ENCODE measurements at places on chromosomes 4 and X.

- ATAC-seq, result no peak
Observed at GRCh38 chrX:2577844-2578466, 77.2 kb upstream of the DHRSX start.

DNA sequence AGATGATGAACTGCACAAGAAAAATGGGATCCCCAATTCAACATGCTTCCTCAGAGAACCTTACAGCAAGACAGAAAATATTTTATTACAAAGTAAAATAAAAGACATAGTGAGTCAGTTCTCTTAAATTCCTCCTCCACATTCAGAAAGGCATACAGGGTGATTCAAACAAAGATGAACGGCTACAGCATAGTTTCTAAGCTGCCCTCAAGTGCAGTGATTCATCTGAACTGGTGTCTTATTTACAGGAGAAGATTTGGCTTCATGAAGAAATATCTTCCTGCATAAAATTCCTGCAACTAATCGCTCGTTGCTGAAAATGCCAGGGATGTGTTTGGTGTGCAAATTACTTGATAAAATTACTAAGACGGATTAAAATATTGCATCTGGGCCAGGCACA is 103.6 kb downstream of the PRKX start:
- ATAC-seq, result no peak

DNA sequence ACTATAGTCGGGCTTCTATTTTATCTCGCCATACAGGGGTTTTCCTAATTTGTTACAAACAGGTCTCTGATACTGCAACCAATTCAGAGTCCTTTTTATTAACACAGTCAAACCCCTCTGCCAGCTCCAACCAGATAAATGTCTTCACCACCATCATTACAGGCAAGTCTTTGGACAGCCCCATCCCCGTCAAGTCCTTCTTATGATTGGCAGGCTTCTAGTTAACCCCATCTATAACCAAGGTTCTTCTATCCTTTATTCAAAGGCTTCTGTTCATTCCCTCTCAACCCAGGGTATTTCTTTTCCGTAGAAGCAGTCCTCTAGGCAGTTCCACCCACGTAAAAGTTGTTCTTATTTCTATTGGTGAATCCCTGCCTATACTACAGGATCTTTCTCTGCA is 29.9 kb upstream of the FOXR2 start:
- no peak for ATAC-seq

- no peak for ATAC-seq
Observed at GRCh38 chr4:110294165-110294564, 95.8 kb upstream of the ELOVL6 start.

- peak; percentile 1 for ATAC-seq
Observed at GRCh38 chr4:68349279-68349648, 626 bp downstream of the YTHDC1 start.

- no peak for ATAC-seq
Observed at GRCh38 chr4:42282081-42282901, 115.0 kb upstream of the SHISA3 start.

DNA sequence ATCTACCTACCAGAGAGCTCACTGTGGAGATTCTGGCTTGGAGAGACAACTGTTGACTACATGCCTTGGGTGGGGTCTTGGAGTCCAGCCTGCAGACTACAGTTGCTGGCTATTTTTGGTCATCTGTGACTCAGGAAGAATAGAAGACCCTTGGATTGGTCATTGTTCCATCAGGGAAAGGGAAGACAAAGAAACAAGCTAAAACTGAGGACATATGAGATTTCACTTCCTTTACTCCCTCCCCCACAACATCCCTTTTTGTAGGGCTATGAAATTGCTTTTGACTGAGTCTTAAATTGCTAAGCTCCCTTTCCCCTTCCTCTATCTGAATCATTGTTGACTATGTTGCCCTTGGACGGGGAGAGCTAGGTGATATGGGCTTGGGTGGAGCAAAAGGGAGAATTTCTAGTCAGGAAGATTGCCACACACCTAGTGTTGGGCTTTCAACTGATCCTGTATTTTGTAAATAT is 11.7 kb downstream of the MSN start:
- no peak for ATAC-seq

- ATAC-seq, result no peak
Observed at GRCh38 chr4:19256823-19257222, 994.9 kb upstream of the SLIT2 start.

- peak; percentile 22 for ATAC-seq
Observed at GRCh38 chr4:73070074-73070390, 516 bp upstream of the COX18 start.

- no peak for ATAC-seq
Observed at GRCh38 chr4:25779021-25779420, 83.8 kb downstream of the SEL1L3 start.

- ATAC-seq, result no peak
Observed at GRCh38 chr4:149347139-149347538, 468.5 kb downstream of the IQCM start.

DNA sequence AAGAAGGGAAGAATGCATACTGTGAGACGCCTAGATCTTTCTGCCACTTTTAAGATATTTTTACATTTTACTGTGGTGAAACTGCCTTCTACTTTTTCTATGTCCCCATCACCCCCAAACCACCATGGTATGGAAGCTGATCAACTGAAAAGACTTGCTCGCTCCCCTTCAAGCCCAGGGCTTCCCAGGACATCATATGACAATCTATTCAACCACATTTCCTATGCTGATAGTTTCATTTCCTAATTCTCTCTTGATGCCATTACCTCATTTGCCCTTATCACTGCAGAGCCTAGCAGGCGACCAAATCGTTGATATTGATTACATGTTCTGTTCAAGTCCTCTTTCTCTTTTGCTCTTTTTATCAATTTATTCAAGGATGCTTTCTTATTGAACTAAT is 40.1 kb upstream of the KLHL34 start:
- no peak for ATAC-seq

GRCh38 chr4:83589279-83589678 is 53.4 kb downstream of the GPAT3 start:
- no peak for ATAC-seq

GRCh38 chr4:155265113-155265512 is 56.7 kb downstream of the NPY2R start:
- no peak for ATAC-seq

- ATAC-seq, result no peak
Observed at GRCh38 chr4:83605744-83606172, 69.8 kb downstream of the GPAT3 start.

DNA sequence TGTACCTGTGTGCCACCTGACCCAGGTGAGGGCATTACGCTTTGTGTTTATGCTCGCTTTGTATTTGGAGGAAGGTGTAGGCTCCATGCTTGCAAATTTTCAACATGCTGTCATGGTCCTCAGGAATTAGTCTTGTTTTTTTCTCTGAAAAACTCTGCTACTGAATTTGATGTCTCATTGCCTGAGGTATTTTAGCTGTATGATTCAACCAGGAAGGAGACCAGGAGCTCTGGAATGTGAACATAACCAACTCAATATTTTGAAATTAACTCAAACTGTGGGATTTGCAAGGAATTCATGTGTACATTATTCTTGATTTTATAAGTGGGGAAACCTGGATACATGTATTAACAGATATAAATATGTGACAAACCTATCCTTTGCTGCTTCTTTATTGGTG is 134.1 kb downstream of the SLC4A4 start:
- no peak for ATAC-seq

GRCh38 chr4:138698641-138699040 is 316.9 kb upstream of the NOCT start:
- ATAC-seq, result no peak

GRCh38 chr4:124018383-124019317 is 622.1 kb downstream of the SPRY1 start:
- peak; percentile 27 for ATAC-seq

DNA sequence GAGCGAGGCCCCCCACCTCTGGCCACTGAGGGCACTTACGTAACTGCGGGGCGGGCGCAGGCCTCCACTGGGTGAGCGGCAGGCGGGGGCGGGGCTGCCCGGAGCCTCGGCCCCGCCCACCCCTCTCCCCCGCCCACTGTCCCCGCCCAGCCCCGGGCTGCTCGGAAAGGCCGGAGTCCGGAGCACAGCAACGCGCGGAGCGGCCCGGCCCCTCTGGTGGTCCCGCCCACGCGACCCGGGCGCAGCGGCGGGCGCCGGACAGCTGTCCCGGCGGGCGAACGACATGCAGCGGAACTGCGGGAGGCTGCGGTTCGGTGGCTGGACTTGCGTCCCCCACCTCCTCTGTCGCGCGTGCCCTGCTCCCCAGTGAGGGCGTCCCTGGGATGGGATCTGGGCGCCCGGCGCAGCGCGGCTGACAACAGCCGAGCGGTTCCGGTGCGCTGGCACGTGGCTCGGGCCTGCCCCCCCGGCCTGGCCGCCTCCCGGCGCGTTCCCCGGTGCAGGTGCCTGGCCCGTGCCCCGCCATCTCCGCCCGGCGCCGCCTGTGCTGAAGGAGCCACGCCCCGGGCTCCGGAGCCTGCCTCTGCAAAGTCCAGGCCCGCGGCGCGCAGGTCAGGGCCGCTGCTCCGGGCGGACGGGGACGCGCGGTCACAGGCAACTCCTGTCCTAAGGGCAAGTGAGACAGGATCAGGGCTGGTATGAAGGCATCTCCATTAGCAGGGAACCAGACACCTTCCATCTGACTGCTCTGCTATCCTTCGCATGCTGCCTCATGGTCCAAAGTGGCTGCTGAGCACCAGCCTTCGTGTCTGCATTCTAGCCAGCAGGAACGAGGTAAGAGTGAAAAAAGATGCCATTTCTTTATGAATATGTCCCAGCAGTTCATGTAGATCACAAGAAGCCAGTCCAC is 21.8 kb upstream of the JAKMIP1 start:
- peak; percentile 56 for ATAC-seq

GRCh38 chr4:176298664-176299063 is 21.1 kb upstream of the SPCS3 start:
- no peak for ATAC-seq

DNA sequence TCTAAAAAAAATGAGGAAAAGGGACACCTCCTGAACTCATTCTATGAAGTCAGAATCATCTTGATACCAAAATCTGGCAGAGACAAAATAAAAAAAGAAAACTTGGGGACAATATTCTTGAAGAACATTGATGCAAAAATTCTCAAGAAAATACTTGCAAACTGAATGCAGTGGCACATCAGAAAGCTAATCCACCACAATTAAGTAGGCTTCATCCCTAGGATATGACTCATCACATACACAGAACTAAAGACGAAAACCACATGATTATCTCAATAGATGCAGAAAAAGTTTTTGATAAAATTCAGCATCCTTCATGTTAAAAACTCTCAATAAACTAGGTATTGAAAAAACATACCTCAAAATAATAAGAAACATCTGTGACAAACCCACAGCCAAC is 98.3 kb downstream of the FAM47B start:
- ATAC-seq, result no peak

DNA sequence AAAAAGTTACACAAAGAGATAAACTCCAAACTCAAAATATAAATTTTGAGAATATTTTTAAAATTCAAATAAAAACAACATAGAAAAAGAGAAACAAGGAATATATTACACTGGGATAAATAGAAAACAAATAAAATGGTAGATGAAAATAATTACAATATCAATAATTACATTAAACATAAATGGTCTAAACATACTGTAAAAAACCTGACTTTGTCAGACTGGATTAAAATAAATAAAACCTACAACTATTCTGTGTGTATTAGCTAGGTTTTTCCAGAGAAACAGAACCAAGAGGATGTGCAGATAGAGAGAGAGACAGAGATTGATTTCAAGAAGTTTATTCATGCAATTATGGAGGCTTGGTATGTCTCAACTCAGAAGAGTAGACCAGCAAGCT is 126.5 kb downstream of the LRBA start:
- no peak for ATAC-seq

DNA sequence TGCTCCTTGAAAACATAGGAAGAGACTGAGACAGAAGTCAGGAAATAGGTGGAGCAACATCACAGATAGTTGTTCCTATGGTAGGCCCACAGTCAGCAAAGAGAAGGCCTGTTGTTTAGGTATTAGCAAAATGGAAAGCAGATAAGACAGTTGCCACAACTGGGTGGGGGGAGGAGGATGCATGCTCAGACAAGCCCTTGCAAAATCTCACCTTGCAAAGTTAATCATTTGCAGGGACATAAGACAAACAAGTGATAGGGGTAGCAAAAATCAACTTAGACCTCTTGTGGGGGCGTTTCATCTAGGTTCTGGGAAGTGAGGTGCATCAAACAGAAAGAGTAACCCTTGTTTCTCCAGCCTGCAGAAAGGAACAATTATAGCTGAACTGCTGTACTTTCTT is 30.7 kb downstream of the SERPINA7 start:
- no peak for ATAC-seq

DNA sequence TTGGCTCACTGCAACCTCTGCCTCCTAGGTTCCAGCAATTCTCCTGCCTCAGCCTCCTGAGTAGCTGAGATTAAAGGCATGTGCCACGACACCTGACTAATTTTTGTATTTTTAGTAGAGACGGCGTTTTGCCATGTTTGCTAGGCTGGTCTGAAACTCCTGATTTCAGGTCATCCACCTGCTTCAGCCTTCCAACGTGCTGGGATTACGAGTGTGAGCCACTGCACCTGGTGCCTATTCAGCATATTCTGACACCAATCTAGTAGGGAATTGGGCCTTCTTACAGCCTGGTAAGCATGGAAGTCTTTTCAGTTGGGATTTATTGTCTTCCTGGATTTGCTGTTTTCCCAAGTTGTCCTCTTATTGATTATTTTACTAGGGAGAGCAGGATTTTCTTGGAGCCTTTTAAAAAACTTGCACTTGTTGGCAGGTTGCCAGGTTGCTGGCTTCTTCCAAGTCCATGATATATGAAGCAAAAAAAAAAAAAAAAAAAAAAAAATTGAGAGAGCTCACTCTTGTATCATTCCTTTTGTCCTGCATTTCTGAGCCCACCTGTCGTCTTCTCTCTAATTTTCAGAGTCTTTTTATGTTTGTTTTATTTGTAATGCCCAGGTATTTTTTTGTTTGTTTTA is 43.7 kb downstream of the TMPRSS11E start:
- no peak for ATAC-seq

DNA sequence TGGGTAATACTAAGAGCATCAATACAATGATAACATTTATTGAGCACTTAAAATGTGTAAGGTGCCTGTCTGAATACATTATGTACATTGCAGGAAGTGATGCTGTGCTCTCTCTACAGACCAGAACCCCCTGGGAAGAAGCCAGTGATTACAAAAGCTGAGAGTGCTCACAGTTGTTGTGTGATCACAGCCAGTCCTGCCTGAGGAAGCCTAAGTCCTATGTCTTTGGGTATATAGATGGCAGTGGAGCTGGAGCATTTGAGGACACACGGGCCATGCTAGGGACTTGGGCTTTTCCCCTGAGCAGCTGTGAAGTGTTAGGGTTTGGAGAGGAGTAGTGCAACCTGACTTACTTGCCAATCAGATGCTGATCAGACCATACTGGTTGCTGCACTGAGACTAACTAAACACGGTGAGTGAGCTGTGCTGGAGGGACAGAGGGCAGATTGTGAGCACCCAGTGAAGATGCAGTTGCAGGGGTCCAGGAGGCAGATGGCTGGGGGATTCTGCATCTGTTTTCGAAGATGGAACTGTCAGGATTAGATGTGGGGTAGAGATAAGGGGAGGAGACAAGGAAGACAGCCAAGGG is 60.8 kb upstream of the TBC1D14 start:
- no peak for ATAC-seq

GRCh38 chr4:172497321-172497720 is 671.3 kb upstream of the GALNT7 start:
- ATAC-seq, result no peak
